ENCODE measurements at places on chromosomes 6 and 20.
A peak's percentile ranks its signal among the peaks of the same experiment; 100 is the strongest.

DNA sequence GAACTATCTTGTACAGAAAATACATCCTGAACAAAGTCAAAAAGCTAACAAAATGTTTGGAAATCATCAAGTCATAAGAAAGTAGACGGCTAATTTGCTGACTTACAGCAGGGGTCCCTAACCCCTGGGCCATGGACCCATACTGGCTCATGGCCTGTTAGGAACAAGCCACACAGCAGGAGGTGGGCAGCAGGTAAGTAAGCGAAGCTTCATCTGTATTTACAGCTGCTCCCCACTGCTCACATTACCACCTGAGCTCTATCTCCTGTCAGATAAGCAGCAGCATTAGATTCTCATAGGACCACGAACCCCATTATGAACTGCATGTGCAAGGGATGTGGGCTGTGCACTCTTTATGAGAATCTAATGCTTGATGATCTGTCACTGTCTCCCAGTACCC is 115.5 kb downstream of the CDK19 start:
- DNase-seq = no peak

DNA sequence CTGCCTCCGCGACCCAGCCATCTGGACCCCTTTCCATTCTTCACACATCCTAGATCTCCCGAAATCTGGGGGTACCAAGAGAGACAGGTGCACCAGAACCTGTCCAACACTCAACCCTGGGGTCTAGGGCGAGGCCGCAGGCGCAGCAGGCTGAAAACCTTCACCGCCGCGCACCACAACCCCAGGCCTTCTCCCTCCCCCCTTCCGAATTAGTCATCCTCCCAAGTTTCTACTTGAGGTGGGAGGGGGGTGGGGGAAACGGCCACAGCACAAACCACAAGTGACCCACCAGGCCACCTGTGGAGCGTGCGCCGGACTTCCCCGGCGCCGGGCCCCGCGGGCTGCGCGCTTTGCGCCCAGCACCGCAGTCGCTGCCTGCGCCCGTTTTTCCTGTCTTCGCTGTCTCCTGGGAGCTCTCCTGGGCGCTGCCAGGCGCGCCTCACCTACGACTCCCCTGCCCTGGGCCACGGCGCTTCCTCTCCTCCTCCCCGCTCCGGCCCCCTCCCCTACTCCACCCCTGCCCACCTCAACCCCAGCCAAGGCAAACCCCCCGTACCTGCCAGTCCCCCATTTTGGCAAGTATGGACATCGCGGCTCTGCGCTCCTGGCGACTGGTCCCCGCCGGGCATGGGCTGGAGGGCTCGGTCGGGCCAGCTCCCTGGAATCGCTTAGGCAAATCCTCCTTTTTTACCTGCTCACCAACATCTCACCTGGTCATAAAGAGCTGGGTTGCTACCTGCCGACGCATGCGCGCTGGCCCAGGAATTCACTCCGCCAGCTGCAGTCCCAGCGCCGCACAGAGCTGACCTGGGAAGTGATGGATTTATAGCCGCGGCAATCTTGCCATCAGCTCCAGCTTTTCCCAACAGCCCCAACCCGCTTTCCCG is 4.2 kb upstream of the TFAP2A start:
- peak; percentile 70 for DNase-seq

GRCh38 chr6:159608961-159609651 is 83.9 kb downstream of the SOD2 start:
- peak; percentile 27 for DNase-seq

- DNase-seq = peak; percentile 70
Measured at GRCh38 chr6:129744201-129744879, 34.4 kb upstream of the ARHGAP18 start.

DNA sequence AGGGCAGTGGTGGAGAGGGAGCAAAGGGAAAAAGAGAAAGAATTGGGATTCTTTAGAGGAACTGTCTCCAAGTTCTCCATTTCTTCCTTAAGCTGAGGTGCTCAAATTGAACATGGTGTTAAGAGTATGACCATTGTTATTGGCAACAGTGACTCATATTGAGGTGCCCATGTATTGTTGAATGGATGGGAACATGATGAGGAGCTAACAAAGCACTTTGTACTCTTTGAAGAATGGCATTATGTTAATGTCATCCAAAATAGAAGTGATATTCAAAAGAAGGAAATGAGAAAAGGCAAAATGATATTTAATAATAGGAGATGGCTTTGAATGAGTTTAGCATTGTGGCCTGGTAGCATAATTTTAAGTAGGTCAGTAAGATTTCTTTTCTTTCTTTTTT is 261.1 kb downstream of the QKI start:
- no peak for DNase-seq

DNA sequence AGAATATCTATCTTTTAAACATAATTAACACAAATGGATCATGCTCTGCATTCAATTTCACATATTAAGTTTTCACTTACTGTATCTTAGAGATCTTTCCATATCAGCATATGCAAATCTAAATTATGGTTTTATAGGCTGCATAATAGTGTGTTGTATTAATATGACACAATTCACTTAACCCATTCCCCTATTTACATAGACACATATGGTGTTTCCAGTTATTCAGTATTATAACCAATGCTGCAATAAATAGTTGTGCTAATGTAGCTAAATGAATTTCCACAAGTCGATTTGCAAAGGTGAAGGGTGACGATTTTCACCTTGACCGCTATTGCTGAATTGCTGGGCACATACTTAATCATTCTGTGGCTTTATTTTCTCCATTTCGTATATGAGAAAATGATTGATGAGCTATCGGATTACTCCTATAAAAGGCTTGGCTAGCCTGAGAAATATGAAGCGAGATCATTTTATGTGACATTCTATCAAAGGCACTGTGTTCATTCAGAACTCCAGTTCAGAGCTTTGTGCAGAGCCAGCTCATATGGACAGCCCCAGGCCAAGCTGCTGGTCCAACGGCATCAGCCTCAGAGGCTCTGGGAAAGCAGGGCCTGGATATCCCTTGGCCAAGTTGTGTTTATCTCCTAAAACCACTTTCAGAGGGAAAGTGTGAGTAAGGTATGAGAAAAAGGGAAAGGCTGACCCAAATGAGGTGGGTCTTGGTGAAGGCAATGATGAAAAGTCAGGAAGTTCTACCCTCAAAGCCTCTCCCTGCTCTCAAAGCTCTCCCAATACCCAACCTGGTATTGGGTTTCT is 50.8 kb downstream of the GFOD1 start:
- no peak for DNase-seq

DNA sequence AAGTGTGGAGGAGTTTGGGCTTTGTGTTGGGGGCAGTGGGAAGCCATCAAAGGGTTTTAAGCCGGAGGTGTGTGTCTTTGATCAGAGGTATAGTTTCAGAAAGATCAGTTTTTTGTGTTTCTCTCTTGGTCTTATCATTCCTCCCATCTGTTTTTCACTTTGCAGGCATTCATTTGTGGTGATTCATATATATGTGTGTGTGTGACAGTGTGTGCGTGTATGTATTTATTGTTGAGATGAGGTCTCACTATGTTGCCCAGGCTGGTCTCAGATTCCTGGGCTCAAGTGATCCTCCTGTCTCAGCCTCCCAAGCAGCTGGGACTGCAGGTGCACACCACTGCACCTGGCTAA is 11.1 kb upstream of the SERINC3 start:
- no peak for DNase-seq

GRCh38 chr6:145863988-145864616 is 49.5 kb upstream of the FBXO30 start:
- no peak for DNase-seq

DNA sequence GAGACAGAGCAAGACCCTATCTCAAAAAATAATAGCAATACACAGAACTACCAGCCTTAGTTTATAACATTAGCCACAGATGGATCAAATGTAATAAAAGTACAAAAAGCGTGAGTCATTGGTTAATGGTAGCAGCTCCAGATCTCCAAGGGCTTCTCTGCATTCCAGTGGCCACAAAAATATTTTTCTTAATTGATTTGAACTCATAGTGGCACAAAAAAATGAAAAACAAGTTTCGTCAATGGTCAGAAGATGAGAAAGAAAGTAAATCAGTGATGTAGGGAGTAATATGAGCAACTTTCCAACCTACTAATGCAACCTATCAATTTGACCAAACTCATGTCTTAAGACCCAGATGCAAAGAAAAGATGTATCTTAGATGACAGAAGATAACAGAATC is 79.6 kb downstream of the CEP57L1 start:
- peak; percentile 21 for DNase-seq

DNA sequence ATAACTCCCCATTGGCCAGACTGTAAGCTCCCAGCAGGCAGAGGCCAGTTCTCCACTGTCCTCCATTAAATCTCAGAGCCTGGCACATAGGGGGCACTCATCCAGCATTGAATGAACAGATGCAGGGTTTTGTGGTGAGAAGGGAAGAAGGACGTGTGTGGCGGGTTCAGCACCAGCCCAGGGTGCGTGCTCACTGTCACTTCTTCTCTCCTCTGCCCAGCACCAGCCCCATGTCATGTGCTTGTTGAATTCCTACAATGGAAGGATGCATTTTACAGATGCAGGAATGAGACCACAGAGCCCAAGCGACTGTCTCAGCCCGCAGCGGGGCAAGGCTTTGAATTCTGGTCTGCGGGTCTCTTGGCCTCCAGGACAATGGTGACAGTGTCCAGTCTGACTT is 149.9 kb downstream of the CEBPB start:
- DNase-seq = no peak

DNA sequence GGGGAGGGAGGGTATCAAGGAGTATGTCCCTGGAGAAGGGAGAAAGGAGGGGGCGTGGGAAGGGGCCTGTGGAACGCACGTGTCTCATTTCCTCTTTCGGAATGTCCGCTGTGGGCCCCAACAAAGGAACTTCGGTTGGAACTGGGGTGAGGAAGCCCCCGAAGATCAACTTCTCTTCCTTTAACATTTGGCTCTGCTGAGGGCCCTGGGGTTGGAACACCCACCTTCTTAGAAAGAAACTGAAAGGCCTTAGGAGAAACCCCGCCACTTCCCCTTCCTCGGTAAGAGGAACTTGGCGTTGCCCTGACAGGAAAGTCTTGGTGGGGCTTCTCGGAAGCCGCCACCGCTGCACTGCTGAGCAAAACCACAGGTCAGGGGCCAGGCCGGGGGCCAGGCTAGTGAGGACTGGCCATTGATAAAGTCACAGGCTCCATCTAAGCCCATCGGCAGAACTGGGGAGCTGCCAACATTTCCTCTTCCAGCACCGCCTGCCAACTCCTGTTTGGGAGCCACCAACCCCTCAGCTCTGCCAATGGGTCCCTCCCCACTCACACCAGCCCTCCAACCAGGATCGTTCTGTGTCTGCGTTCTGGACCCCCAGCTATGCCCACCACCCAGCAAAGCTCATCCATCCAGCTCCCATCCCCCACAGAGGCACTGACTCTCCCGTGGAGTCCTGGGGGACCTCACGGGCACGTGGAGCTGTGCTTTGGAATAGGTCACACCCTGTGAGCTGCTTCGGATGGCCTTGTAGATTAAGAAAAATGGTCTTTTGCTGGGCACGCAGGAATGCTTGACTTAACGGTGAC is 44.8 kb downstream of the FGD2 start:
- DNase-seq = no peak

GRCh38 chr20:56865055-56865454 is 235.9 kb downstream of the TFAP2C start:
- peak; percentile 52 for DNase-seq

- peak; percentile 75 for DNase-seq
Measured at GRCh38 chr6:34696189-34696738, 303 bp downstream of the ILRUN start.

DNA sequence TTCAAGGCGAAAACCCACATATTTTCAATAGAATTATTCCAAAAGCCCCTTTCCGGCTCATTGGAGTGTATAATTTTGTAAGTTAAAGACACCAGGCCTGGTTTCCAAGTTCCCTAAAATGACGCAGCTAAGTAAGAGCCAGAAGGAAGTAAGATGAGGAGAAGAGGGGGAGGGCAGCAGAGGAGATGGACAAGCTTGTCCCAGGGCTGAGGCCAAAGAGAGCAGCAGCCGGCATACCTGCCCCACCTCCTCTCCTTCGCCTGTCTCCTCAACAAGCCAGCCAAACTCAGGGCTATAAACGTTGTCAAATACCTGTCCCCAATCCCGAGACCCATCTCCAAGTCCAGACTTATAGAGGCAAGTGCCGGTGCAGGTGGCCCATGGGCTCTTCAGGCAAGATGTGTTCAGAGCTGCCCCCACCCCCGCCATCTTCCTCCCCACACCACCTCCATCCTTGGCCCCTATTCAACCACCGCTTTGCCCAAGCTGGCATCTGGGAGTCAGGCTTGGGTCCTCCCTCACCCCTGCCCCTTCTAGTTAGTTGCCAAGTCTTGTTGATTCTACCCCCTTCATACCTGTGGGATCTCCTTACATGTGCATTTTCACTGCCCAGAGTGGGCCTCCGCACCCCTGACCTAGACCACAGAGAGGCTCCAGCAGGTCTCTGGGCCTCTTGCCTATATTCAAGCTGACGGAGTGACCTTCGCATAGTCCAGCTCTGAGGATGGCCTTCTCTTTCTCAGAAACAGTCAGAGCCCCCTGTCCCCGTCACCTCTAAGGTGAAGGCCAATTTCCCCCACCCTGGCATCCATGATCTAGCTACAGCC is 75.7 kb upstream of the SIRPA start:
- no peak for DNase-seq

- DNase-seq = no peak
Measured at GRCh38 chr6:22972771-22973170, 403.4 kb downstream of the HDGFL1 start.

DNA sequence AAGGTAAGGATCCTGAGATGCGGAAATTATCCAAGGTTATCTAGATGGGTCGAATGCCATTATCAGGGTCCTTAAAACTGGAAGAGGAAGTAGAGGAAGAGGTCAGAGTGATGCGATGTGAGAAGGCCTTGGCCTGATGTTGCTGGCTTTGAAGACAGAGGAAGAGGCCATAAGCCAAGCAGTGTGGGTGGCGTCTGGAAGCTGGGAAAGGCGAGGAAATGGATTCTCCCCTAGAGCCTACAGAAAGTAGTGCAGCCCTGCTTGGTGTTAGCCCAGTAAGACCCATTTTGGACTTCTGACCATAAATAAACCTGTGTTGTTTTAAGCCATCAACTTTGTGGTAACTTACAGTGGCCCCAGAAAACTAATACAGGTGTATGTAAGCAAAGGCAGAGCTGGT is 2.0 kb downstream of the SRXN1 start:
- no peak for DNase-seq

GRCh38 chr20:53258741-53259140 is 286.6 kb downstream of the TSHZ2 start:
- no peak for DNase-seq

- DNase-seq = no peak
Measured at GRCh38 chr6:167699141-167699931, 127.4 kb upstream of the AFDN start.

GRCh38 chr6:43806043-43806757 is 36.2 kb downstream of the VEGFA start:
- DNase-seq = no peak

- no peak for DNase-seq
Measured at GRCh38 chr6:33770124-33770832, 18.7 kb downstream of the LEMD2 start.

All from astrocyte of the hippocampus (primary cell).